ENCODE measurements at places on chromosomes 4 and X. TPM values are rescaled to one million over a fixed set of nuclear protein-coding genes. Genes with fewer than 3 reads are reported as not detected.

ZBTB49 gene
- 10.1 TPM for total RNA-seq

MAGEA8 gene
- total RNA-seq: not detected

PPP4R3C gene
- not detected for total RNA-seq

SPACA5 gene
- total RNA-seq: not detected

RTL3 gene
- not detected for total RNA-seq

ASB11 gene
- total RNA-seq: not detected

SLC6A14 gene
- not detected for total RNA-seq

DMP1 gene
- total RNA-seq: not detected

F11 gene
- not detected for total RNA-seq

FRMPD3 gene
- total RNA-seq: 3.2 TPM

PDCL2 gene
- not detected for total RNA-seq

ANK2 gene
- total RNA-seq: 684 TPM

TLR10 gene
- total RNA-seq: 4.2 TPM

ACSL4 gene
- 243 TPM for total RNA-seq

PNMA6A gene
- total RNA-seq: 26.5 TPM

PNCK gene
- 52.6 TPM for total RNA-seq

HHIP gene
- 5.1 TPM for total RNA-seq

PPEF2 gene
- not detected for total RNA-seq

PNPLA4 gene
- total RNA-seq: 12.2 TPM

PLAC8 gene
- 2.1 TPM for total RNA-seq

BEND4 gene
- 12.9 TPM for total RNA-seq

TCEAL2 gene
- total RNA-seq: 41.8 TPM

MAGEB2 gene
- total RNA-seq: not detected

DRD5 gene
- 3.0 TPM for total RNA-seq

EFHC2 gene
- total RNA-seq: 8.1 TPM

RTL9 gene
- 1.6 TPM for total RNA-seq

CCKAR gene
- 4.6 TPM for total RNA-seq

TMEM255A gene
- 5.5 TPM for total RNA-seq

BRS3 gene
- total RNA-seq: 2.5 TPM

PPP1R2C gene
- not detected for total RNA-seq

NLRP2B gene
- total RNA-seq: not detected

KLHL2 gene
- total RNA-seq: 69.7 TPM

IL21 gene
- total RNA-seq: not detected

CTAG2 gene
- total RNA-seq: not detected

NEXMIF gene
- 60.9 TPM for total RNA-seq

ADH1B gene
- total RNA-seq: 0.23 TPM

CRMP1 gene
- 489 TPM for total RNA-seq

BMX gene
- total RNA-seq: 0.23 TPM

XG gene
- total RNA-seq: not detected

SHROOM2 gene
- 38.8 TPM for total RNA-seq

MECP2 gene
- total RNA-seq: 33.0 TPM

RTL5 gene
- 9.2 TPM for total RNA-seq

CTAG1B gene
- not detected for total RNA-seq

PCDH10 gene
- total RNA-seq: 173 TPM

CCSER1 gene
- 155 TPM for total RNA-seq

FAM47A gene
- not detected for total RNA-seq

FHIP1A gene
- total RNA-seq: 2.1 TPM

LETM1 gene
- total RNA-seq: 73.1 TPM

PRRG3 gene
- total RNA-seq: 10.4 TPM

KLKB1 gene
- total RNA-seq: 0.69 TPM

UCP1 gene
- total RNA-seq: 0.23 TPM

TCEAL3 gene
- total RNA-seq: 21.0 TPM

GRPEL1 gene
- total RNA-seq: 17.8 TPM

MORF4L2 gene
- total RNA-seq: 378 TPM

All from diencephalon (tissue), 1 donor.